T47D (cell line): ENCODE measurements at places on chromosomes 1 and 21.

DNA sequence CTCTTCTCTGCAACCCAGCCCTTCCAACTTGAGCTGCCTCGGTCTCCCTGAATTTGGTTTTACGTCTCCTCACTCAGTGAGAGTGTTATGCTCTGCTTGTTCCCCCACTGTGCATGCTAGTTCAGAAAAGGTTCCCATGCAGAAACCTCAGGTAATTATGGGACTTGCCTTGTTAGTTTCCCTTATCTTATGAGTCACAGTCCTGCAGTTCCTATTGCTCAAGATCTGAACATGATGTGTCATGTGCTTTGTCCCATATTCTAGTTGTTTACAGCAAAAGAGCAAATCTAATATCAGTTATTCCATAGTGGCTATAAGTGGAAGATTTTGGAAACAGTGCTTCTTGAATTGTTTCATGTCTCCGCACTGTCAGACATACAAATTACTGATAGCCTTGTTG lies 74.4 kb downstream of the DUSP10 start:
- DNase-seq, result no peak

DNA sequence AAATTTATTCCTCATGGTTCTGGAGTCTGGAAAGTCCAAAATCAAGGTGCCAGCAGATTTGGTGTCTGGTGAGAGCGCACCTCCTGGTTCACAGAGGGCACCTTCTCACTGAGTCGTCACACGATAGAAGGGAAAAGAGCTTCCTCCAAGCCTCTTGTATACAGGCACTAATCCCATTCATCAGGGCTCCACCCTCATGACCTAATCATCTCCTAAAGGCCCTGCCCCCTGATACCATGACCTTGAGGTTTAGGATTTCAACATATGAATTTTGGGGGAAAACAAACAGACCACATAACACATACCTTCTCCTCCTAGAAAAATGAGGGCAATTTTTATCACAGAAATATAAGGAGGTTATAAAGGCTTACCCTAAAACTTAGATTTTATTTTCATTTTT lies 88.0 kb upstream of the NFIA start:
- no peak for DNase-seq

DNA sequence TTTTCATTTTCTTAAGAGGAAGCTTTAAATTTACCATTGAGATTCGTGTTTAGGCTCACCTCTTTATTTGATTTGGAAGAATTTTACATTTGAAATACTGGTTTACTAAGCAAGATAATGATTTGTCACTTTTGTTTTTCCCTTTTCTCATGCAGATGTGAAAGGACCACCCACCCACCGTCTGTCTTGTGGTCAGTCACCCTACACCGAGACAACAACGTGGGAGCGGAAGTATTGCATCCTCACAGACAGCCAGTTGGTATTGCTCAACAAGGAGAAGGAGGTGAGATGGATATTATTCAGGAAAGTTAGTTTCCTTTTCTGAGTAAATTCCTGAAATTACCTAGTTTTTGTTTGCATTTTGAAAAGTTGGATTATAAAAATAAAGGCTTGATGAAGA lies 189.5 kb downstream of the RASAL2 start:
- DNase-seq, result no peak

GRCh38 chr1:115082949-115083348 lies 6.4 kb downstream of the TSPAN2 start:
- no peak for DNase-seq

GRCh38 chr1:97412166-97412565 lies 508.7 kb downstream of the DPYD start:
- DNase-seq, result no peak

DNA sequence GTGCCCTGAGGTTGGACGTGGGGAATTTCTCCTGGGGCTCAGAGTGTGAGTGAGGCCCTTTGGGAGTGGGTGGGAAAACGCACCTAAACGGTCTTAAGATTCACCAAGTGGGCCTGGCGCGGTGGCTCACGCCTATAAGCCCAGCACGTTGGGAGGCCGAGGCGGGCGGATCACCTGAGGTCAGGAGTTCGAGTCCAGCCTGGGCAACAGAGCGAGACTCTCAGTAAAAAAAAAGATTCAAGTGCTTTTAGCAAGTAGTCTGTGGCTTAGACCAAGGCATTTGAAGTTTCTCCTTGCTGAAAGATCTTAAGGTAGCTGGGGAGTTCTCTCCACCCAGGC lies 1.4 kb downstream of the RPS8 start:
- DNase-seq, result no peak

DNA sequence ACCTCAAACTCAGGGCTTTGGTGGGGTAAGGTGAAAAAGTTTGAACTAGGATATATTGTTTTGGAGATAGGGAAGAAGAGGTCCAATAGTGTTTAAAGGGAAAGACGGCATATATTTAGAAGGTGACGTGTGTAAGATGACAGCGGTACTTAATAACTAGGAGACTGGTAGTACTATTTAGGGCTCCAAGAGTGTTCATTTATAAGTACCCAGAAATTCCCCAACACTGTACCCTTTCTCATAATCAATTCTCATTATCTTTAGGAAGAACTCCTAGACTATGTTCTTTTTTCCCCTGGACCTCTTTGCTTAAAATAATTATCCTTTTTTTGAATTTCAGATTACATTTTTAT lies 1.5 kb downstream of the LYPLAL1 start:
- DNase-seq, result no peak

GRCh38 chr1:209885403-209886218 lies 52.4 kb upstream of the SYT14 start:
- DNase-seq, result peak; percentile 1

DNA sequence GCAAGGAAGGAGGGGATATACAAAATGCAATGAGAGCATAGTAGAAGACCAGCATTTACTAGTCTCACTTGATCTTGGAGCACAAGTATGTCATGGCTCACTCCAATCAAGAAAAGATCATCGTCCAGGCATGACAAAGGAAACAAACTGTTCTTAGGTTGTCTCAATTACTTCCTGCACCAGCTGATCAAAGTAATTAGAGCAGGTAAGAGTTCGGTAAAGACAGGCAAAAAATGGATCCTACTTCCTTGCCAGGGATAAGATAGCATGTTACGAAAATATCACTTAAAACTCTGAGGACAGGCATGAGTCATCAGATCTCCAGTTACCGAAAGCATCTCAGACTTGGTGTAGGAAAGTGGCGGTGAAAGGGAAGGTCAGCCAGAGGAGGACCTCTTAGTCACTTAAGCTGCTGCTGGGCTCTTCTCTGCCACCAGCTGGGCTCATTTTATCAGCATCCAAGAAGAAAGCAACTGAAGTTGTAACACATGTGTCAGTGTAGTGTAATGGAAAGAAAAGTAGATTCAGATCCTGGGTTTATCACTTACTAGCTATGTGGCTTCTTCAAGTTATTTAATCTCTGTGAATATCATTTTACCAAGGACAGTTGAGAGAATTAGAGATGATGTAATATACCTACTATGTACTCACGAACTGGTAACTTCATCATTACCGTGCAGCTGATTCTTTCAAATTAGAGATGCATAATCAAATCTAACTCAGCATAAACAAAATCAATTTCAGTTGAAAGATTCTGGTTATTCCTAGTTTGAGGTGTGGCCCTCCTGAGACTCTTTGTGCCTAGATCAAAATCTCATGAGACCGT lies 46.8 kb downstream of the XCL1 start:
- DNase-seq, result no peak

DNA sequence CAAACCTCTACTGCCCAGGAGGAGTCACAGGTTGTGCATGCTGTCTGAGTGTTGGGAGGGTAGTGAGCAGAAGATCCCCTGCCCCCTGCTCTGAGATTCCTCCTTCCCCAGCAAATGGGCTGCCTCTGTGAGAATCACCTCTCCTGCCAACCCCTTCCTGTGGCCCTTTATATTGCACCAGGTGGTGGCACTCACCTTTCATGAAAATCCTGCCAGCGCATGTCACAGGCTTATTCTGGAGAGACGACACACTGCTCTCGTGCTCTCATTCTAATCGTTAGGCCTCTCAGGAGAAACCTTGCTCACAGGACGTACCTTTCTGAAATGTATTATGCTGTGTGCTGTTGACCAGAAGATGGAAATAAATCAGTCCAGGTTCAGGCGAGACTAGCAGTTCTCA lies 113.7 kb downstream of the RGL1 start:
- DNase-seq, result no peak

- no peak for DNase-seq
These were observed 33.8 kb upstream of the CREG1 start for GRCh38 chr1:167587342-167587741.

DNA sequence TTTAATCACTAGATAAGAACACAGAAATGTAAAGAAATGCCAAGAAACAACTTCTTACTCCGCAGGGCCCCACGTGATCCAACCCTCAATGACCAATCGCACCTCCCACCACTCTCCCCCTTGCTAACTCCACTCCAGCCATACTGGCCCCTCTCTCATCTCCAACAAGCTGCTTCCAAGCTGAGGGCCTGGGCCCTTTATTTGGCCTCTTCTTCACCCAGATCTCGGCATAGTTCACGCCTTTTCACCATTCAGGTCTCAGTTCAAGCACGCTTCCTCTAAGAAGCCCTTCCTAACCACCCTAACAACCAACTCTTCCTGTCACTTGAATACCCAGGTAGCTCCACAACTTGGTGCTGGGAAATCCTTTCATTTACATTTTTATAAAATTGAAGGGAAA lies 110.7 kb downstream of the TGFBR3 start:
- DNase-seq, result no peak

GRCh38 chr1:51760872-51761271 lies 117.7 kb downstream of the NRDC start:
- no peak for DNase-seq

GRCh38 chr1:116686175-116686574 lies 18.6 kb upstream of the IGSF3 start:
- DNase-seq, result no peak

GRCh38 chr1:71106658-71107322 lies 26.0 kb upstream of the ZRANB2 start:
- no peak for DNase-seq

- no peak for DNase-seq
These were observed 200.4 kb upstream of the FGGY start for GRCh38 chr1:59096501-59096900.

DNA sequence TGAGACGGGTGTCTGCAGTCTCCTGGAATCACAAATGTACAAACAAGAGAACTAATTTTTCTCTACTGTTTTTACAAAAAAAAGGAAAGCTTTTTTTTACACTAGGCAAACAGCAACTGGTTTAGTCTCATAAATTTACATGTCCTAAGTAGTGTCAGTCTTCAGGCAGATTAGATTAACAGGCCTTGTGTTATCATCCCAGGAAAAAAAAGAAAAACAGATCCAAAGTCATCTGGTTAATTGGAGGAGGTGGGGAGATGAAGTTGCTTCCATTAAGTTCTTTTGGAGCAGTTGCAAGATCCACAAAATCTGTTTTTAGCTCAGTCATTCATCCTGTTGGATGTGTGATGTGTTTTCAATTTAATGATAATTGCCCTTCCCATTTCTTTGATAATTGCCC lies 363.5 kb upstream of the ADGRL2 start:
- DNase-seq, result no peak

DNA sequence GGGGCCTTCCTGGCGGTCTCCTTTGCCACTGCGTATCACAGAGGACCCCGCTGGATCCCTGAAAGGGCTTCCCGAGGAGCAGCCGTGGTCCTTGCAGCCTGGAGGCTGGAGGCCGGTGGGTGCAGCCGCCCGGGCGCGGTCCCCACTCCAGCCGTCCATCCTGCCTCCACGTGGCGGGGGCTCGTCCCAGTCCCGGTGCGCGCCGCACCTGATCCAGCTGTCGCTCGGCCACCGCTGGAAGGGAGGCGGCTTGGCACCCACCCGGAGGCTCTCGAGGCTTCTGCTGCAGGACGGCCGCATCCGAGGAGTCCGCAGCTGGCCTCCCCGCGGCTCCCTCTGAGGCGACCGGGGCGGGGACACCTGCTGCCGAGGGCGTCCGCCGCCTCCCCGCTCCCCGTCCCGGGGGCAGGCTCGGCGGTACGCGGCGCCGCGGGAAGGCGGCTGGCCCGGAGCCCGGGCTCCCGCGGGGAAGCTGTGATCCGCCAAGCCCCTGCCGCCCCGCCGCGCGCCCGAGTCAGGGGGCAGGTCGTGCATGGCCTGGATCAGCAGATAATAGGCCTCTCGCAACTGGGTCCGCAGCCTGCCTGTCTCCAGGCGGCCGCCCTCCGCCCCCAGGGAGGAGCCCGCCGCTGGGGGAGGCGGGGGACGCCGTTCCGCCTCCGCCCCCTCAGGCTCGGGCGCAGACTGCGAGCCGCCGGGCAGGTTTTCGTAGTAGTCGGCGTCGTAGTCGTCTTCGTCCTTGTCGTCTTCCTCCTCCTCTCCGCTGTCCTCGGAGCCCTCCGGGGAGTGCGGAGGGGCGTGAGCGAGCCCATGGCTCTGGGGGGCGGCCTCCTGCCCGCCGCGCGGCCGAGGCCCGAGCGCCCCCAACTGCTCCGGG lies at the start of gene SYDE2:
SYDE2 (minus strand) TSS at position 554 of the 877 bp plus-strand sequence; CDS start at position 534, 20 bp downstream.
- DNase-seq, result peak; percentile 86

- DNase-seq, result no peak
These were observed 1.8 kb downstream of the GPR3 start for GRCh38 chr1:27394282-27394658.

DNA sequence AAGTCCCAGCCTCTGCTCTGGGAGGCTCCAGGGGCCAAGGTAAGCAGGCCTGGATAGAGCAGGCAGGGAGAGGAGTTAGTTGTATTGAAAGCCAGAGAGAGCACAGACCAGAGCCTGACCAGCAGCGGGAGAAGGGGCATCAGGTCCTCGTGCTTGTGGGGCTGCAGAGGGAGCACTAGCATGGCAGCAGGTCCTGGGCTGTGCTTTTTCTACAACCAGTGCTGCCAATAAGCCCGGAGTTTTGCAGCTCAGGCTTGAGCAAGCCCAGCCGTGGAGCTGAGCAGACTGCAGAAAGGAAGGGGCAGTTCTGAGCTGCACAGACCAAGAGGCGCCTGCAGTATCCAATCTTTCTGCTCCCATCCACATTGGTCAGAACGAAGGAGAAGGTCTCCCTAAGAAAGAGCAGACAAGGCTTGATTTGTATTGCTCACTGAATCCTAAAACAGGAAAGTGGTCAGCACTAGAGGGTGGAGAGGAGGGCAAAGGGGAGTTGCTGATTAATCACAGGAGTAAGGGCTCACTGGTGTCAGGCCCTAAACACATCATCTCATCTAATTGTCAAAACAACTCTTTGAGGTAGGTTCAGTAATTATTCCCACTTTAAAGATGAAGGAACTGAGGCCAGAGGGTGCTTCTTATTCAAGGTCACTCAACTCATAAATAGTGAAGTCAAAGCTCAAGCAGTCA lies 2.7 kb downstream of the DENND2D start:
- DNase-seq, result no peak

DNA sequence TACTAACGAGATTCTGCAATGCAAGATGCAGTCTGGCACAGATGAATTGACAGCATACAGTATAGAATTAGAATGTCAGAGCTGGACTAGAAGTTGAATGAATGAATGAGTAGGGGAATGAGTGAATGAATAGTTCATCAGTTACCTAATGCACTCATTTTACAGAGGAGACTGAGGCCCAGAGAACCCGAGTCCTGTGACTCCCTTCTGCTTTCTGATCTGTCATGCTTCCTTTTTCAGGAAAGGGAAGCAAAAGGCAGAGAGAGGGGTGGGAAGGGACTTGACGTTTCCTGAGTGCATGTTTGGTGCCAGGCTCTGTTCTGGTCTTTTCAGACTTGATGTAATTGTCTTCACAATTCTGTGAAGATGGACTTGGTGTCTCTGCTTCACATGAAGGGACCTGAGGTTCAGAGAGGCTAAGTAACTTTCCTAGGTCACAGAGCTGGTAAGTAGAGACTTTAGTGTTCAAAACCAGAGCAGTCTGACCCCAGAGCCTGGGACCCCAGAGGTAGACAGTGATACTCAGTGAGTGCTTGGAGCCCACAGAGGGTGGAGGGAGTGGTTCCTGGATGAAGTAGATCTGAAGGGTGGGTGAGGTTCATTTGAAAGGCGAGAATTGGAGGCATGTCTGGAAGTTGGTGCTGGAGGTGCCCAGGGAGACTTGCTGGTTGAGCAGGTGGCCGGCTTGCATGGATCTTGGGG lies 8.0 kb upstream of the MEX3A start:
- no peak for DNase-seq
